ENCODE measurements at places on chromosomes 4 and X.

DNA sequence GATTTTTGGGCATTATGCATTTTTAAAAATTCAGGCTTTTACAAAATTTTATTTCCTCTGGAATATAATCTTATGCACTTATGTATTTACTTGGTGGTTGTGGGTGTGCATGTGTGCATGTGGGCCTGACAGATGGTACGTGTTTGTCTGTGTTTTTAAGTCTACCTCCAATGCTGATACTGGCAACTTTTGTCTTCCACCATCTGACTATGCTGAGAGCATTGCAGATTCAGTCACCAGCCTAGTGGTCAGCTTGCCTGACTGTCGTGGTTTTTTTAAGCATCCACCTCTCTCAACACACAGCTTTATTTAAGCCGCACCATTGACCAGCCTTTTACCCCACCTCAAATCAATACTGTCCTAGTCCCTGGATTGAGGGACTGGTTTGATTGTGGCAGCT, 37.1 kb downstream of the FSTL5 start:
- DNase-seq: no peak

GRCh38 chr4:14222377-14223029, 595.0 kb upstream of the BOD1L1 start:
- DNase-seq: no peak

DNA sequence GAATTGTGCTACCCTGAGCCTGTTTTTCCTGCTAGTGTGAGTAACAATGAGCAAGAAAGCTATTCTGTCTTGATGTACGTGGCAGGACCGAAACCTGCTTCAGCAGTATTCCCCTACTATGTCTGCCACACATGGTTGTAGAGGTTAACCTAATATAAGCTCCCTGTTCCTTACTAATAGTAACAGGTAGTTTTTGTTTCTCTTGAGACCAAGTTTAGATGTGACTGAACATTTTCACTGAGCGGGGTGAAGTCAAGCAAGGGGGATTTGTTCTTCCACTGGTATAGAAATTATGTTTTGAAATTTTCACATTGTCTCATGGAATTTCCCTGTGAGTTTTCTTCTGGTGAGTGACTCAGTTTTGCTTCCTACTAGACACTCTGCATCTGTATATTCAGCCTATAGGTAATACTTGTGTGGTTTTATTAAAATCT, 37.3 kb downstream of the RRAGB start:
- no peak for DNase-seq

- no peak for DNase-seq
Observed at GRCh38 chr4:105022811-105023667, 123.6 kb upstream of the TET2 start.

- peak; percentile 68 for DNase-seq
Observed at GRCh38 chr4:52212702-52213101, 161.6 kb downstream of the SPATA18 start.

DNA sequence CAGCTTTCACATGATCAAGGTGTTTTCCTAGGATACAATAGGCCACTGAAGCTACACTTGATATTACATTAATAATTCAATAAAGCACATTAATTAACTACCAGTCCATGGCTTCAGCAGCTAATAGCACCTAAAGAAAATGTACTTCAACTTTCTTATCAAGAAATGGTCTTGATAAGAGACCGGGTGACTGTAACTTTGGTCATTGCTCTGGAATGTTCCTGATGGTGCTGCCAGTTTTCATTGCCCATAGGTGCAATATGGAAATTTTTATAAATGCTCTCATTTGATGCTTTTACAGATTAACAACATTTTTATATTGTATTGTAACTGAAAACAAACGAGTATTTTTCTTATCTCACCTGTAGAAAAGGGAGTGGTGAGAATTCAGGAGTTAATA, 165.4 kb downstream of the SHROOM3 start:
- DNase-seq: no peak

DNA sequence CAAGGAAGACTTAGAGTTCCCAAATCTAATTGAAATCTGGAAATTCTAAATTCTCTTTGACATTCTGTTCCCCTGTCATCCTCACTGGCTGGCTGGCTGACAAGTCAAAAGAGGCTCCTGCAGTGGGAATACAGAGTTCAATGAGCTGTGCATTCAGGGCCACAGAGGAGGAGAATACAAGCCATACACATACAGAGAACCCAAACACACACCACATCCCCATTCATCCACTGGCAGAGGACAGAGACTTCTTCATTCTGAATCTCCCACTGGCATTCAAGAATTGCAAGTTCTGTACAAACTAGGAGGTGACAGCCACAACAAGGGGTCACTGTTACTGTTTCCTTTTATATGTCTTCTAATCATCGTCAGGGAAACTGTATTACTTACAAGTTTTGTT, 49.7 kb downstream of the SAT1 start:
- DNase-seq: no peak

- peak; percentile 47 for DNase-seq
Observed at GRCh38 chr4:82099928-82100579, 273.7 kb downstream of the HNRNPD start.

GRCh38 chrX:148813967-148814366, 313.6 kb downstream of the AFF2 start:
- no peak for DNase-seq

DNA sequence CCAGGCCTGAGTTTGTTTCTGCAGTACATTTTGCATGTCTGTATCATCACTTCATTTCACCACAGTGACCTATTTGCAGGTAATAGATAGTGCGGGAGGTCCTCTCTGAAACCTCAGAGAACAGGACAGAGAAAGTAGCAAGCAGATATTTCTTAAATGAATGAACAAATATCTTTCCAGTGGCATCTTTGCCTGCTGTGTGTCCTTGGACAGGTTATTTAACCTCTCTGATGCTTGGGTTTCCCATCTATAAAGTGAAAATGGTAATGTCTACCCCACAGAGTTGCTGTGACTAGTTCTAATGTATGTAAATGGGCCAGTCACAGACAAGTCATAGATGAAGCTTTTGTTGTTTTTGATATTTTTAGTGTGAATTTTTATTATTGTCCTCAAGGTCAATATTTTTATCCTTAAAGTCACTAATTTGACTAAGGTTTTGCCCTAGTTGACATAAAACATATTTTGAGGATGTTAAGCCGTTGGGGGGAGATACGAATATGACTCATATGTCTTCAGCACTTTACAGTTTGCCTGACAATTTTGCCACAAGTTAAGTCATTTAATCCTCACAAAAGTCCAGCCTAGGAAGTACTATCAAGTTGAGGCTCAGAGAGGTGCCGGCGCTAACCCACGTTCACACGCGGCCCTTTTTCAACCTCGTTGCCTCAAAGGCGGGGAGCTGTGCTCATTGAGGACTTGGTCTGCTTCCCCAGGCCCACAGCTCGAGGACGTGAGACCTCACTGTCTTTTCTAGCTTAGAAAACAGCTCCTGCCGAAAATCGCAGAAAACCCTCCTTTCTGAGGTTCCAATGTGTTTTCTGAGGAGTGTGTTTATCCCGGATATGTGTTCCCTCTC, 126.7 kb upstream of the STX18 start:
- no peak for DNase-seq

- no peak for DNase-seq
Observed at GRCh38 chrX:129786210-129786651, 6.5 kb downstream of the SASH3 start.

DNA sequence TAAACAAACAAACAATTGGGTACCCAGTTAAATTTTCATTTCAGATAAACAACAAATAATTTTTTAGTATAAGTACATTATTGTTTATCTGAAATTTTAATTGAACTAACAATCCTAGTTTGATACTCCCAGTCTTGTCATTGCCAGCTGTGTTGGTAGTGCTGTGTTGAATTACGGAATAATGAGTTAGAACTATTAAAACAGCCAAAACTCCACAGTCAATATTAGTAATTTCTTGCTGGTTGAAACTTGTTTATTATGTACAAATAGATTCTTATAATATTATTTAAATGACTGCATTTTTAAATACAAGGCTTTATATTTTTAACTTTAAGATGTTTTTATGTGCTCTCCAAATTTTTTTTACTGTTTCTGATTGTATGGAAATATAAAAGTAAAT, 2.9 kb downstream of the CXCL8 start:
- no peak for DNase-seq

DNA sequence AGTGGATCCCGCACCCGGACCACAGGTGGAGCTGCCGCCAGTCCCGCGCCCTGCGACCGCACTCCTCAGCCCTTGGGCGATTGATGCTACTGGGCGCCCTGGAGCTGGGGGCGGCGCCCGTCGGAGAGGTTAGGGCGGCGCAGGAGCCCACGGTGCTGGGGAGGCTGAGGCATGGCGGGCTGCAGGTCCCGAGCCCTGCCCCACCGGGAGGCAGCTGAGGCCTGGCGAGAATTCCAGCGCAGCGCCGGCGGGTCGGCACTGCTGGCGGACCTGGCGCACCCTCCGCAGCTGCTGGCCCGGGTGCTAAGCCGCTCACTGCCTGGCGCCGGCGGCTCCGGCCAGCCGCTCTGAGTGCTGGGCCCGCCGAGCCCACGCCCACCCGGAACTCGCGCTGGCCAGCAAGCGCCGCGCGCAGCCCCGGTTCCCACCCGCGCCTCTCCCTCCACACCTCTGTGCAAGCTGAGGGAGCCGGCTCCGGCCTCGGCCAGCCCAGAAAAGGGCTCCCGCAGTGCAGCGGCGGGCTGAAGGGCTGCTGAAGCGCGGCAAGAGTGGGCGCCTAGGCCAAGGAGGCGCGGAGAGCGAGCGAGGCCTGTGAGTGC, 1256.5 kb downstream of the STIM2 start:
- DNase-seq: no peak

DNA sequence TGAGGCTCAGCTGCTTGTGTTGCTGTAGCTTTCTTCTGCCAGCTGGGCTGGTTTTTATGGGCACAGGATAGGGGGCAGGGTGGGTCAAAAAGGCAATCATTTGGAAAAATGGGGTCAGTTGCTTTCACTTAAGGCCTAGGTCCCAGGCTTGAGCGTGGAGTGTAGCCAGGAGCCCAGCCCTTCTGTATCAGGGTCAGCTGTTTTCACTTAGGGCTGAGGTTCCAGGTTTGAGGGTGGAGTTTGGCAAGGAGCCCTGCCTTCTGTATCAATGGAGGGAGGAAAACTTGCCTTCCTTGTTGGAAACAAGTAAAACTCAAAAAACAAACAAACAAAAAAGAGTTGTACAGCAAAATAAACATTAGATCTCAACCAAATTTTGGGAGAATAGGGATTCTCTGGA, 37.0 kb upstream of the UGT8 start:
- DNase-seq: no peak

DNA sequence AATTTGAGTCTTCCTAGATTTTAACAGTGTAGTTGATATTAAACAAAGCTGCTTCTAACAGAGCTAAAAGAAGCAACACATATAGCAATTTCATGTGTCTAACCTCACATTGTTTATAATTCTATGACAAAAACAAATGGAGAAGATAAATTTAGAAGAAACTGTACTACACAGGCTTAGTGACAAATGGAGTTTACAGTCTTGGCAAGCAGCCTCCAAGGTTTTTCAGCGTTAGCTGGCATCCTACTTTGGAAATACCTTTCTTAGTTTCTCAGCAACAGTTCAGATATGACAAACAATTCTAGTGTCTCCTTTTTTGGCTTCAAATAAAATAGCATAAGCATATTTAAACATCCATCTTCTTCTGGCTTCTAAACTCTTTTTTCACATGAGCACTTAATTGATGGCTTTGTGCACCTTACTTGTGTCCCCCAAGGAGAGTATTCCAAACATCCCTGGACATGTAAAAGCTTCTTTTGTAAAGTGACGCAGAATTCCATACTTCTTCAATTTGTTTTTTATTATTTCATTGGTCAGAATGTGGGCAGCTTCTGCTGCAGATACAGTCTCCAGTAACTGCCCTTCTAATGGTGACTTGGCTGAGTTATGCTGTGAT, 249.8 kb downstream of the ANTXR2 start:
- DNase-seq: peak; percentile 52

- no peak for DNase-seq
Observed at GRCh38 chrX:12892716-12893115, 13.7 kb upstream of the TLR8 start.

- DNase-seq: peak; percentile 97
Observed at GRCh38 chr4:54784161-54784671, 126.5 kb downstream of the KIT start.

GRCh38 chr4:53608242-53608641, 17.0 kb upstream of the LNX1 start:
- DNase-seq: no peak

GRCh38 chr4:166012129-166013030, 139.3 kb downstream of the TLL1 start:
- DNase-seq: no peak

DNA sequence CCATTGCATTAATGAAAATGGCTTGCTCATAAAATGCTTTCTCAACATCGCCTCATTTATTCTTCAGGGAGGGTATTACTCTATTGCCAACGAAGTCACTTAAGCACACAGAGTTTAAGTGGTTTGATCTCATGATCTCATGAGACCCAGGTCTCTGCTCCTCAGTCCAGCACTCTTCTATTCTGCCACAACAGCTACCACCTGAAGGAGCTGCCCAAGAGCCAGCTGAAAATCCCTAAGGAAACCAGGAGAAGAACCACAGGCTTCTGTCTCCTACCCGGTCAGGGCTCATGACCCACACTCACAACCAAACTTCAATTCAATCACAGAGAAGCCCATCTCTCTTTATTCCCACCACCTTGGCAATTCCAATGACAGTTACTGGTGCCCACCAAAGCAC, 85.5 kb upstream of the GPM6B start:
- DNase-seq: no peak

- DNase-seq: no peak
Observed at GRCh38 chrX:71991164-71991563, 80.5 kb downstream of the NHSL2 start.

DNA sequence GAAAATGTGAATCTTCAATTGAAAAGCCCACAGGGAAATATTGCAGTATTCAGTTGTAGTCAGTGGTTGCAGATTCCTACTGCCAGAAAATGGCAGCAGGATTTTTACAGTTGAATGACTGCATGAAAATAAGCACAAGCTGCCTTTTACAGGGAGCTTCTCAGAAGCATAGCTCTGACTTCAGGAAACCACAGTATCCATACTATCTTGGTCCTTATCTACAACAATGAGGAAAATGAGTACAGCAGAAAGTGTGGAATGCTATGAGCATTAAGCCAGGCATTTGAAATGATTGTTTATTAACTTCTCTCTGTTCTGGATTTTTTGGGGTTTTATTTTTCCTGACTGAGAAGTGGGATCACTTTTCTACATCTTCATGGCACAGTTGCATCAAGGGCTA, 34.6 kb upstream of the PRRG1 start:
- no peak for DNase-seq

DNA sequence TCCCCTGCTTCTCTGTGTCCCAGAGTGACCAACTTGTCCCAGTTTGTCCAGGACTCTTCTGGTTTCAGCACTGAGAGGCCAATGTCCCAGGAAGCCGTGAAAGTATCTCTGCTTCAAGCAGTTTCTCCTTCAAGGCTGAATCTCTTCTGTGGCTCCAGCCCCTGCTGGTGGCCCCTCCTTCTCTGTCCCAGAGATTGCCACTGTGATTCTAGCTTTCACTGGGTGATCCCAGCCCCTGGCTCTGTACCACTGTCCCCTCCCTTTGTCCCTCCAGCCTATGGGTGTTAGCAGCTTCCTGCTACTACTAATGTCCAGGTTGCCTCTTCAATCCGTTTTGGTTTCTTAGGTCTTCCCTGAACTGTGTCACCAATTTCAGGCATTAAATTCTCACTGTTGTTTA, 70.5 kb downstream of the SOX3 start:
- DNase-seq: no peak
